Activated naive CD8-positive, alpha-beta T cell treated with anti-CD3 and anti-CD28 coated beads for 36 hours (primary cell): ENCODE measurements at places on chromosomes 1 and 21.
A peak's percentile ranks its signal among the peaks of the same experiment; 100 is the strongest.

DNA sequence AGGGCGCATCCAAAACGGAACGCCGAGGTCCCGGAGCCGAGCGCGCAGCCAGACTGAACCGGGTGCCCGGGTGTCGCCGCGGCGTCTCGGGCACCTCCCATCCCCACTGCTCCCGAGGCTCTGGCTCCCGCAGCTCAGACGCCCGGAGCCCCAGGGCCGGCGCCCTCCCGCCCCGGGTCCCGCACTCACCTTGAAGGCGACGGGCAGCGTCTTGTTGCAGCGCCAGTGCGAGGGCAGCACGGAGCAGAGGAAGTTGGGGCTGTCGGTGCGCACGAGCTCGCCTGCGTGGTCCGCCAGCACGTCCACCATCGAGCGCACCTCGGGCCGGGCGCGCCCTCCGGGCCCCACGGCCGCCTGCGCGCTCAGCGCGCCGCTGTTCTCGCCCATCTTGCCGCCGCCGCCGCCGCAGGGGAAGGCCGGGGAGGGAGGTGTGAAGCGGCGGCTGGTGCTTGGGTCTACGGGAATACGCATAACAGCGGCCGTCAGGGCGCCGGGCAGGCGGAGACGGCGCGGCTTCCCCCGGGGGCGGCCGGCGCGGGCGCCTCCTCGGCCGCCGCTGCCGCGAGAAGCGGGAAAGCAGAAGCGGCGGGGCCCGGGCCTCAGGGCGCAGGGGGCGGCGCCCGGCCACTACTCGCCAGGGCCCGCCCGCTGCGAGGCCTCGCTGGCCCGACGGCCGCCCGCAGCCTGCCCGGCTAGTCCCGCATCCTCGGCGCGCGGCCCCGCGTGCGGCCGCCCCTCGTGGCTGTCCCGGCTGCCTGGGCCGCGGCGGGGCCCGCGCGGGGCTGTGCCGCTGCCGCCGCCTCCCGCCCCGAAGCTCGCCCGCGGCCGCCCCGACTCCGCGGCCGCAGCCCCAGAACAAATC is 447 bp downstream of the RUNX3 start:
- H3K4me1 ChIP-seq = peaks cover 58% of the 10 kb centered on the region
- H3K27ac ChIP-seq = peak overlapping the region; percentile 95
- H3K36me3 ChIP-seq = peaks cover 74% of the 10 kb centered on the region
- DNase-seq = peak; percentile 76
- H3K27me3 ChIP-seq = no peaks in the 10 kb centered on the region

GRCh38 chr1:204342310-204342709 is 17.4 kb downstream of the PLEKHA6 start:
- no peaks in the 10 kb centered on the region for H3K27me3 ChIP-seq
- no peaks in the 10 kb centered on the region for H3K36me3 ChIP-seq
- H3K4me3 ChIP-seq = no peak overlapping the region
- DNase-seq = no peak
- H3K27ac ChIP-seq = no peak overlapping the region

GRCh38 chr1:60516996-60517395 is 443.4 kb upstream of the C1orf87 start:
- no peaks in the 10 kb centered on the region for H3K4me1 ChIP-seq
- no peak for DNase-seq
- no peak overlapping the region for H3K4me3 ChIP-seq
- no peaks in the 10 kb centered on the region for H3K36me3 ChIP-seq
- H3K27ac ChIP-seq = no peak overlapping the region

DNA sequence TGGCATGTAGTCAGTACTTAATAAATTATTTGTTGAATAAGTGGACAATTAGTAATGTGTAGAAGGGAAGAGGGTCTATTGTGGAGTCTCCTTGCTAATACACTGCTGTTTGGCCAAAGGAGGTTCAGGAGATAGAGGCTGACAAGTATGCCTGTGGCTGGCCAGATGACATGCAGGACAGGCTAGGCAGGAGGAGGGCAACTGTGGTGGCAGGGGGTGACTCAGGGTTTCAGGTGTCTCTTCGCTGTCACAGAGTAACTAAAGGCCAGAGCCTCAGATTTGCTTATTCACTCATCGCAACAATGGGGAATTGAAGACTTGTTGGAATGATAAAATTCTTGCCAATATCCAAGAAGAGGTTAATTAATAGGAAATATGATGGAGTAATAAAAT is 33.1 kb downstream of the THRAP3 start:
- peak; percentile 1 for DNase-seq
- H3K4me1 ChIP-seq = peaks cover 45% of the 10 kb centered on the region
- H3K27me3 ChIP-seq = no peaks in the 10 kb centered on the region
- H3K4me3 ChIP-seq = no peak overlapping the region
- peaks cover 21% of the 10 kb centered on the region for H3K36me3 ChIP-seq

DNA sequence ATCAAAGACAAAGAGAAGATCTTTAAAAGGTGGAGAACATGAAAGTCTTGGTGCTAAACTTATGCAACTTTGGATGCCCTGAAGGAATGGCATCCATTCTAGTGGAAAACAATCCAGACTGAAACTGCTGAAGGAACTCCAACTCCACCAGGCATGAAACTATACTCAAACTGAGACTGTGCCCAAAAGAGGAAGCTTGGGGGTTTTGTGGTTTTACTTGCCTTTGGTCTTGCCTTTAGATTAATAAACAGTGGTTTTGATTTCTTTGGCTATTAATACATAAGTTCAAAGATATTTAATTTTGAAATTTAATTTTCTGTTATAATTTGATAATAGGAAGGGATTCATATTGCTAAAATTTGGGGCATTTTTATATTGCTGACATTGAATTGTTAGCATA is 17.4 kb upstream of the SLC30A10 start:
- H3K4me3 ChIP-seq = no peak overlapping the region
- H3K27me3 ChIP-seq = peaks cover 31% of the 10 kb centered on the region
- no peak for DNase-seq
- peaks cover 3% of the 10 kb centered on the region for H3K4me1 ChIP-seq
- no peaks in the 10 kb centered on the region for H3K36me3 ChIP-seq

DNA sequence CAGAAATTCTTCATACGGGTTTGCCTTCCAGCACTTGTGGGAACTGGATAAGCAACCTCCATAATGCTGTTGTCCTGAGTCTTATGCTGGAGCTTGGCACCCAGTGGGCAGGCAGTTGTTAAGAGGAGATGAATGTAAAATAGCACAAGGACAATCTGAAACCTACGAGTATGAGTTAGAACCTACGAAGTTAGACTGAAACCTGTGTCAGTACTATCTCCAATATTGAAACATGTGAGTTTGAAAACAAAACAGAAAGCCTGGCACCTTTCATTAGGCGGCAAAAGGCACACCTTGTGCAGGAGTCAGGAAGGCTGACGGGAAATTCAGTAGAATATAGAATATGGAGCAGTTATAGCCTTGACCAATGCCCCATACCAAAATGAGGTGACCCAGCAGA is 489.7 kb upstream of the RGS18 start:
- no peak overlapping the region for H3K27ac ChIP-seq
- H3K4me3 ChIP-seq = no peak overlapping the region
- H3K4me1 ChIP-seq = no peaks in the 10 kb centered on the region

- H3K4me3 ChIP-seq = peak overlapping the region; percentile 93
- no peaks in the 10 kb centered on the region for H3K27me3 ChIP-seq
- H3K36me3 ChIP-seq = peaks cover 17% of the 10 kb centered on the region
- DNase-seq = no peak
Observed at GRCh38 chr21:44940116-44940631, 345 bp downstream of the SLX9 start.

GRCh38 chr1:43814401-43814800 is 107.1 kb downstream of the ST3GAL3 start:
- no peak overlapping the region for H3K27ac ChIP-seq
- no peak for DNase-seq
- H3K4me3 ChIP-seq = no peak overlapping the region
- no peaks in the 10 kb centered on the region for H3K4me1 ChIP-seq
- H3K36me3 ChIP-seq = peaks cover 36% of the 10 kb centered on the region

- DNase-seq = peak; percentile 37
- H3K27ac ChIP-seq = no peak overlapping the region
- no peaks in the 10 kb centered on the region for H3K4me1 ChIP-seq
- no peaks in the 10 kb centered on the region for H3K27me3 ChIP-seq
Observed at GRCh38 chr1:3564921-3565831, 46.1 kb downstream of the MEGF6 start.

DNA sequence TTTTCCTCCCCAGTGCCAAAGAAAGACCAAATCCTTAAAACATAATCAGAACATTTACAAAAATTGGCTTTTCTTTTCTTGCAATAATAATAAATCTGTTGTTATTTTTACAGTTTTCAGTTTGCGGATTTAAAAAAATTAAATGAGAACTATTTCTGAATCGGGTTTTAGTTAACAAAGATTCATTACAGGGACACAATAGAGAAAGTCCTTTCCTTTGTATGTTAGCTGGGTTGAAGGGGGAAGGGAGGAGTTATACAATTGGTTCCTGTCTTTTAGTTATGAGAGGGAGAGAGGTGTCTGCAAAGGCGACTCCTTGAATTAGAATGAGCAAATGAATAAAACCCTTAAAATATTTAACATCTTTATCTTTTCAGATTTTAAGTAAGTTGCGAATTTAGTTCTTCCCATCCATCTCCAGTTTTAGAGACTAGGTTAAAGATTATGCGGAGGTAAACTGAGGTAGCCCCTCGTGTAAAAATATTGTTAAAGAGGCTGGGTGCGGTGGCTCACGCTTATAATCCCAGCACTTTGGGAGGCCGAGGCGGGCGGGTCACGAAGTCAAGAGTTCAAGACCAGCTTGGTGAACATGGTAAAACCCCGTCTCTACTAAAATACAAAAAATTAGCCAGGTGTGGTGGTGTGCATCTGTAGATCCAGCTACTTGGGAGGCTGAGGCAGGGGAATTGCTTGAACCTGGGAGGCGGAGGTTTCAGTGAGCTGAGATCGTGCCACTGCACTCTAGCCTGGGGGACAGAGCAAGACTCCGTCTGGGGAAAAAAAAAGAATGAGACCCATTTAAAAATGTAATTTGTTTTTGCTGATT is 3.9 kb downstream of the SPEN start:
- H3K4me1 ChIP-seq = peaks cover 43% of the 10 kb centered on the region
- no peak for DNase-seq
- peaks cover 18% of the 10 kb centered on the region for H3K36me3 ChIP-seq
- H3K4me3 ChIP-seq = peak overlapping the region; percentile 51
- H3K27ac ChIP-seq = peak overlapping the region; percentile 58

- no peaks in the 10 kb centered on the region for H3K27me3 ChIP-seq
- no peak for DNase-seq
- no peaks in the 10 kb centered on the region for H3K36me3 ChIP-seq
- H3K27ac ChIP-seq = no peak overlapping the region
Observed at GRCh38 chr1:196027127-196027526, 581.1 kb downstream of the KCNT2 start.

GRCh38 chr1:56910441-56910985 is 55.3 kb downstream of the C8B start:
- H3K4me1 ChIP-seq = no peaks in the 10 kb centered on the region
- H3K27ac ChIP-seq = no peak overlapping the region
- no peaks in the 10 kb centered on the region for H3K36me3 ChIP-seq
- DNase-seq = no peak
- H3K27me3 ChIP-seq = peaks cover 6% of the 10 kb centered on the region

DNA sequence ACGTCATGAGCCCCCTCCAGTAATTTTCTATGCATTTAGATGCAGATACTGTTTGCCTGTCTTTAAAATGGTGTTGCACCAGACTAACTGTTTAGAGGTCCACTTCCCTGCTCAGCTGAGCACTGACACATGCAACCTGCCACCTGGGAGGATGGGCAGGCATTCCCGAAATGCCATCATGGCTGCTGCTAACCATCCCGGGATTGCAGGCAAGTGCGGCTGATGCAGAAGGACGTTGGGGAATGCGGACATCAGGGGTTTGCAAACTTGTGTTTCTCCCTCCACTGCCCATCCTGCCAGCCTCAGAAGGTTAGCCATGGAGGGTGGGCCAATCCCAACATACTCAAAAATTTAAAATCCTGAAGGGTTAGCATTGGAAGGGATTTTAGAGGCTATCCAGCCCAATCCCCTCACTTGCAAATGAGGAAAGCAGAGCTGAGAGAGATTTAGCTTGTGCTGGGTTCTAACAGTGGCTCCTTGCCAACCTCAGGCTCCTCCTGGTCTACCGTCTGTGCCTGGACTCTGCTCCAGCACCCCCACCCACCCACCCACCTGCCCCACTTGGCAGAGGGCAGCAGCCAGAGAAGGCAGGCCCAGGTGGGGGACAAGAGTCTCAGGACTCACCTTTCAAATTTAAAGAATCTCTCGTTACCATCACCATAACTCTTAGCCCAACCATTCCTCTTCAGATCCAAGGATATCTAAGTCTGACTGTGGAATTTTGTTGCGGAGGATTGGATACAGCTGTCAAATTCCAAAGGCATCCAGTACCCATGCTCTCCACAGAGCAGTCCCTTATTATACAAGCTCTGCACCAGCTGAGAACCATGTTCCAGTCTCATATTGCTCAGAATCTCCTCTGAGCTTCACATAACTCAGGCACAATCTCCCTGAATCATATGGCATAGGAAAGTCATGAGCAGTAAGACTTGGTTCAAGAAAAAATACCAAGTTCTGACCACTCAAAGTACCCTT is 34.2 kb downstream of the HIVEP3 start:
- no peaks in the 10 kb centered on the region for H3K27me3 ChIP-seq
- H3K4me1 ChIP-seq = peaks cover 16% of the 10 kb centered on the region
- no peak overlapping the region for H3K27ac ChIP-seq
- no peak for DNase-seq
- no peaks in the 10 kb centered on the region for H3K36me3 ChIP-seq

DNA sequence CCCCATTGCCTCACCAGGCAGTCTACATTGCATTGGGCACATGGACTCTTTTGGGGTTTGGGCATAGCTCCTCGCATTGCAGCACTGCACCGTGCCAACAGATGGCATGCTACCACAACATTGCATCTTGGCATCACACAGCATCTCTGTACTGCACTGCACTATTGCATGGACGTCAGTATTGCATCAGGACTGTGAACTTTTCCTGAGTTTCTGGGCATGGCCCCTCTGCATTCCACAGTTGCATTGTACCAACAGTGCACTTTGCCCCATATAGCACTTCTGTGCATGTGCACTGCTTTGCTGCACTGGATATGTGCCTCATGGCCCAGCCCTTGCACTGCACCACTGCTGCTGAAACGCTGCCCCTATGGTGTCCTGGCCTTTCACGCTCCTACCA is 9.6 kb downstream of the PTPRU start:
- no peak overlapping the region for H3K27ac ChIP-seq
- H3K4me3 ChIP-seq = no peak overlapping the region
- H3K4me1 ChIP-seq = no peaks in the 10 kb centered on the region

GRCh38 chr21:14376854-14377253 is 6.1 kb downstream of the HSPA13 start:
- no peak overlapping the region for H3K27ac ChIP-seq
- H3K27me3 ChIP-seq = no peaks in the 10 kb centered on the region
- H3K4me1 ChIP-seq = peaks cover 22% of the 10 kb centered on the region
- peaks cover 34% of the 10 kb centered on the region for H3K36me3 ChIP-seq
- DNase-seq = no peak

- no peak overlapping the region for H3K4me3 ChIP-seq
- H3K4me1 ChIP-seq = peaks cover 8% of the 10 kb centered on the region
- H3K27ac ChIP-seq = no peak overlapping the region
- H3K36me3 ChIP-seq = no peaks in the 10 kb centered on the region
- DNase-seq = no peak
Observed at GRCh38 chr1:231856426-231856825, 229.8 kb downstream of the DISC1 start.

GRCh38 chr1:156926175-156926574 is 5.7 kb downstream of the LRRC71 start:
- H3K36me3 ChIP-seq = no peaks in the 10 kb centered on the region
- H3K27ac ChIP-seq = peak overlapping the region; percentile 62
- H3K27me3 ChIP-seq = peaks cover 97% of the 10 kb centered on the region
- DNase-seq = peak; percentile 80
